Activated CD4-positive, alpha-beta T cell treated with anti-CD3 and anti-CD28 coated beads for 36 hours (primary cell): ENCODE measurements at places on chromosomes 2 and 18.

- no peak for DNase-seq
Observed at GRCh38 chr18:47274961-47275360, 23.5 kb upstream of the SKOR2 start.

DNA sequence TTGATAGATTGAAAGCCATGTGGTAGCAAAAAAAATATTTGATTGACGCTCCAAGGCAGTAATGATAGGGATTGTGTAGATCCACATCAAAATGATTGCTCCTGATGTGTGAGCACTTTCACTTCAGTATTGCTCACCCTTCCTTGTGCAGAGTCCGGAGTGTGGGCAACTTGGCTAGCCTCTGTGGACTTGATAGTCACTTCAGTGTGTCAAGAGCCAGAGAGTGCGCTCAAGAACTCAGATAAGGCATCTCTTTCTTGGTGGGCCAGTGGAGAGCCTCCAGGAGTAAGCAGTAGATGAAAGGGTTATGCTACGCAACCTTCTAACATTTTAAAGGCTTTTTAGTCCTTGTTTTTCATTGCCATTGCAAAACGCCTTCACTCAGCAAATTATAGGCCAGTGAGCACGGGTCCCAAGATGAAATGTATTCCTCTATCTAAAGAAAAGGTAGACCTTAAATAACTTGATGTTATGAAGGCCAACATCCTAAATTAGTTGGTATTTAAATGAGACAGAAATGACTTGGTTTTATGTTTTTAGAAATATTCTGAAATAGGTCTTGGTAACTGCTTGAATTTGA lies 84.4 kb downstream of the MEIS1 start:
- no peak for DNase-seq

DNA sequence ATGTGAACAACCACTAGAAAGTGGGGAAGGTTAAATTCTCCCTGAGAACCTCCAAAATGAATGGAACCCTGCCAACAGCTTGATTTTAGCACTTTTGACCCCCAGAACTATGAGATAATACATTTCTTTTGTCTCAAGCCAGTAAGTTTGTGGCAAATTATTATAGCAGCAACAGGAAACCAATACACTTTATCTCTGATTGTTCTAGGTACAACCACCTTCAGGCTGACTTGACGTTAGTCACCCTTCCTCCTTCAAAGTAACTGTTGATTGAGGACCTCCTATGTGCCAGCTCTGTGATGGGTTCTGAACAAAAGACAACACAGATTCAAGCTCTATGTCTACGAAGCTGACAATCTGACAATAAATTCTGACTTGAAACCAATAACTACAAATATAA lies 318.9 kb downstream of the NCKAP5 start:
- DNase-seq, result no peak

DNA sequence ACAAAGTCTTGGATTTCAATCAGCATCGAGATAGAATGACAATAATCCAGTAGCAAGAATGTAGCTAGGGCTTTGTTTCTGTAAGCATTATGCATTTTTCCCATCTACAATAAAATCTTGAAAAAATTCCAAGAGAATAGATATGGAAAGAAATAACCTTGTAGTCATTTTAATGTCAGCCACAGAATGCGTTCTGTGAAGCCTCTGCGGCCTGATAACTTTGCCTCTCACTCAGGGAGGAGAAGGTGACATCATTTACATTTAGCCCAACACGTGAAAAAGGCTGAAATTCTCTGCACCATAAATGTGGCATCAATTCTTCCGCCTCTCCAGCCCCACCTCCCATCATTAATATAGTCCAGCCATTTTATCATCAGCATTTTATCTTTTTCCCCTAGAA lies 19.1 kb upstream of the DYNC1I2 start:
- no peak for DNase-seq

GRCh38 chr2:30267161-30267975 lies 36.0 kb downstream of the LBH start:
- DNase-seq, result peak; percentile 80

DNA sequence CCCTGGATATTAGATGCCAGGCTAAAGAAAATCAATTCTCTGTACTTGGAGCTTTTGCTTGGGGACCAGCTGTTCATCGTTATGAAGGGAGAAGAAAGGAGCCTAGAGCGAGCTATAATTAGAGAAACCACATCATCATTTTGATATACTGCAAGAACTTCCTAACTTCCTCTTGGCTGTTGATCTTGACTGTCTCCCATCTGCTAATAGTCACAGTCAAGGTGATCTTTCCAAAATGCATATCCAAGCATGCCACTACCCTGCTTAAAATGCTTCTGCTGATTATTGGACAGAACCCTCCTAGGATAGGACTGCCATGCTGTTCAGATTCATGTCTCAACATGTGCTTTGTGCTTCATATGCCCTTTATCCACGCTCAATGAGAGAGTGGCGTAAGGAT lies 54.8 kb downstream of the RAPGEF4 start:
- DNase-seq, result no peak

DNA sequence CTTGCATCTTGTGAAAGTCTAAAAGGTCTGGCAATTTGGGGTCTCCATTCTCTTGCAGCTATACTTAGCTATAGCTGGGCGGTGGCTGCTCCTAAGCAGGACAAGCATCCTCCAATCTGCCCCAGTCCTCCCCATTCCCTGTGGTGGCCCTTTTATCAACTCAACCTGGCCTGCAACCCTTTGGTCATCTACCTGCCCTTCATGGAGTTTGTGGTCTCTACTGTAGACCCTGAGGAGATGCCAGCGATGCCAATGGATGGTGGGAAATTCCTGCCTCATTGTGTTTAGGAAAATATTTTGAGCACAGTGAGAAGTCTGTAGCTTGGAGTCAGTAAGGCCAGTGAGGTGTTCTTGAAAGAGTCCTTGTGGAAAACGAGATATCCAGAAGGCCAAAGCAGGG lies 143.4 kb downstream of the CAPN13 start:
- no peak for DNase-seq

GRCh38 chr2:127193967-127194280 lies 26.2 kb downstream of the CYP27C1 start:
- DNase-seq, result no peak
